ENCODE measurements at places on chromosomes 6 and 20.

DNA sequence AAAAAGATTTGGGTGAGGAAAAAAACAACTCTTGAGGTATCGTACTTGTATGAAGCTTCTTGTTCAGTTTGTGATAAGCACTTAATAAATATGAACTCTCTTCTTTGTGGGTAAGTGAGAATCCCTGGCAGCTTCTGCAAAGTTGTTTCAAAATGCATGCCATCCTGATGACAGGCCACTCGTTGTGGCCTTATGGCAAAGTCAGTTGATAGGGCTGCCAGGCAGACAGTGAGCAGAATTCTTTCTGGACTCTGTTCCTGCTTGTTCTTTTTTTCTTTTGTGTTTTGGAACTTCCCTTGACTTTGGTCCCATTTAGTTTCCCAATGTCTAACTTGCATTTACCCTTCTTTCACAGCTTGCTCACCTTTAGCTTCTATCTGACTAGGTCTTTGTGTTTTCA lies 983.5 kb upstream of the FLRT3 start:
- H3K27ac ChIP-seq, result no peak overlapping the region
- H3K4me1 ChIP-seq, result no peaks in the 10 kb centered on the region
- H3K4me3 ChIP-seq, result no peak overlapping the region

DNA sequence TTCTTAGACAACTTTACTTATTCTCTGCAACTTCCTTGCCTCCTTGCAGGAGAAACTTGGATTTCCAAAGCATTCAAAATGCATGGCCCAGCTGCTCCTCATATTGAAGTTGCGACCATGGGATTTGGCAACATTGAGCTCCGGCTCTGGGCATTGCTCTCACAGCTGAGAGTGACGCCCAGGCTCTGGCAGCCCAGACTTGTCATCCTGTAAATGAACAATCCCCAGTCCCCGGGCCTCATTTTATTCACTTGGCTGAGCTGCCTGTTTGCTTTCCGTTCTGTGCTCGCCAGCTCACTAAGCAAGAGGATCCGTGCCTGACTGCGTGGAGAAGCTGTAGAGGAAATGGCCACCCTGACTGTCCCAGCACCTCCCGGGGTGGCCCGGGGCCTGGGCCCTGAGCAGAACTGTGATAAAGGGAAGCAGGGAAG lies 119.5 kb upstream of the CD93 start:
- peak; percentile 27 for DNase-seq
- no peak overlapping the region for H3K4me3 ChIP-seq
- no peaks in the 10 kb centered on the region for H3K27me3 ChIP-seq
- H3K27ac ChIP-seq, result no peak overlapping the region
- peaks cover 11% of the 10 kb centered on the region for H3K4me1 ChIP-seq

DNA sequence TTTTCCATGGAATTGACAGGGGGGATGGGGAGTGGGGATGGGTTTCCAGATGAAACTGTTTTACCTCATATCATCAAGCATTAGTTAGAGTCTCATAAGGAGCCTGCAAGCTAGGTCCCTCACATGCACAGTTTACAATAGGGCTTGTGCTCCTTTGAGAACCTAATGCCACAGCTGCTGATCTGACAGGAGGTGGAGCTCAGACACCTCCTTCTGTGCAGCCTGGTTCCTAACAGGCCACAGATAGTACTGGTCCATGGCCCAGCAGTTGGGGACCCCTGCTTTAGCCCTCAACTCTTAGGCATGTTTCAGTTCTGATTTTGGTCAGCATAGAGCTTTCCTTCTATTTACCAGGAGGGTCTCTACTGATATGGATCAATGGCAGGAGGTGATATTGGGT lies 251.6 kb downstream of the LAMA2 start:
- H3K4me1 ChIP-seq, result peaks cover 21% of the 10 kb centered on the region
- H3K27ac ChIP-seq, result peak overlapping the region; percentile 62
- DNase-seq, result no peak
- no peak overlapping the region for H3K4me3 ChIP-seq
- H3K36me3 ChIP-seq, result no peaks in the 10 kb centered on the region
- no peaks in the 10 kb centered on the region for H3K27me3 ChIP-seq

- DNase-seq, result no peak
- peak within 1 kb of the TSS; percentile 30 for H3K27ac ChIP-seq
- no peaks in the 10 kb centered on the region for H3K36me3 ChIP-seq
- peak within 1 kb of the TSS; percentile 41 for H3K4me3 ChIP-seq
- H3K4me1 ChIP-seq, result no peaks in the 10 kb centered on the region
- no peaks in the 10 kb centered on the region for H3K27me3 ChIP-seq
Observed at GRCh38 chr6:41747256-41748101, at the start of gene PGC. Gene PGC, minus strand, starts transcription at chr6:41747397. Its CDS starts 63 bp downstream, at chr6:41747334.

DNA sequence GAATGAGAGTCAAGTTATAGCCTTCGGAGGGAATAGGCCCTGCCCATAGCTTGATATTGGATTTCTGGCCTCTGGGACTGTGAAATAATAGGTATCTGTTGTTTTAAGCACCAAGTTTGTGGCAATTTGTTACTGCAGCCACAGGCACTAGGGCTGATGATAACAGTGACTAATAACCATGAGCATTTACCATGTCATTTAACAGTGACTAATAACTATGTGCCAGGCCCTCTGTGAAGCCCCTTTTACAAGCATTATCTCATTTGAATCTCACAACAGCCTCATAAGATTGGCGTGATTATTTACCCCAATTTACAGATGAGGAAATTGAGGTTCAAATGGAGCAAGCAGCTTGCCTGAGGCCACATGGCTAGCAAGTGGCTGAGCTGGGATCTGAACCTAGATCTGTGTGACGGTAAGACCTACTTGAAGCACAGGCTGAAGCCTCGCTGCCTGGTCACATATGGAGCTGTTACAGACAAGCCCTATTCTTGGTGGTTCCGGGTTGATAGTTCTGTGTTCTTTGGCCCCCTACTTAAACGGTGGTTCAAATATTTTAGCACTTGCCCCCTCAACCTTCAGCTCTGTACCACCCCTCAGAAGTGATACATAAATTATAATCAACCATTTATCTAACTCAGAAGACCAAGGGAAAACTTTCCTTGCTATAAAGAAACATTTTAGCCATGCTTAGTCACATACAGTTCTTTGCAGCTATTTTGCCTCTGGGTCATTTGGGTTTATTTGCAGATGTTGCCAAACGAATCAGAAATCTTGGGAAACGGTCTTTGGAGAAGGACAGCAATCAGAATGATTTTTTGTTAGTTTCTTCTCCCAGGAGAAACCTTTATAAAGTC lies 98.3 kb downstream of the ELOVL5 start:
- H3K27ac ChIP-seq, result no peak overlapping the region
- no peak overlapping the region for H3K4me3 ChIP-seq
- H3K4me1 ChIP-seq, result peaks cover under 1% of the 10 kb centered on the region
- no peak for DNase-seq

DNA sequence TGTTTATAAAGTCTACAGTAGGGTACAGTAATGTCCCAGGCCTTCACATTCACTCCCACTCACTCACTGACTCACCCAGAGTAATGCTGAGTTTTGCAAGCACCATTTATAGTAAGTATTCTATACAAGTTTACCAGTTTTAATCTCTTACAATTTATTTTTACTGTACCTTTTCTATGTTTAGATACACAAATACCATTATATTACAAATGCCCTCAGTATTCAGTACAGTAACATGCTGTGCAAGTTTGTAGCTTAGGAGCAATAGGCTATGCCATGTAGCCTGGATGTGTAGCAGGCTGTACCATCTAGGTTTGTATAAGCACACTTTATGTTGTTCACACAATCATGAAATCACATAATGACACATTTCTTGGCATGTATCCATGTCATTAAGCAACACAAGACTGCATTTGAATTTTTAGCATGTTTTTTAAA lies 673.6 kb downstream of the CD109 start:
- no peaks in the 10 kb centered on the region for H3K4me1 ChIP-seq
- H3K36me3 ChIP-seq, result no peaks in the 10 kb centered on the region
- no peak for DNase-seq
- no peaks in the 10 kb centered on the region for H3K27me3 ChIP-seq

GRCh38 chr20:61953037-61954021 lies 112.4 kb downstream of the TAF4 start:
- no peaks in the 10 kb centered on the region for H3K27me3 ChIP-seq
- H3K36me3 ChIP-seq, result no peaks in the 10 kb centered on the region
- no peaks in the 10 kb centered on the region for H3K4me1 ChIP-seq
- H3K4me3 ChIP-seq, result no peak overlapping the region
- H3K27ac ChIP-seq, result no peak overlapping the region
- peak; percentile 16 for DNase-seq

DNA sequence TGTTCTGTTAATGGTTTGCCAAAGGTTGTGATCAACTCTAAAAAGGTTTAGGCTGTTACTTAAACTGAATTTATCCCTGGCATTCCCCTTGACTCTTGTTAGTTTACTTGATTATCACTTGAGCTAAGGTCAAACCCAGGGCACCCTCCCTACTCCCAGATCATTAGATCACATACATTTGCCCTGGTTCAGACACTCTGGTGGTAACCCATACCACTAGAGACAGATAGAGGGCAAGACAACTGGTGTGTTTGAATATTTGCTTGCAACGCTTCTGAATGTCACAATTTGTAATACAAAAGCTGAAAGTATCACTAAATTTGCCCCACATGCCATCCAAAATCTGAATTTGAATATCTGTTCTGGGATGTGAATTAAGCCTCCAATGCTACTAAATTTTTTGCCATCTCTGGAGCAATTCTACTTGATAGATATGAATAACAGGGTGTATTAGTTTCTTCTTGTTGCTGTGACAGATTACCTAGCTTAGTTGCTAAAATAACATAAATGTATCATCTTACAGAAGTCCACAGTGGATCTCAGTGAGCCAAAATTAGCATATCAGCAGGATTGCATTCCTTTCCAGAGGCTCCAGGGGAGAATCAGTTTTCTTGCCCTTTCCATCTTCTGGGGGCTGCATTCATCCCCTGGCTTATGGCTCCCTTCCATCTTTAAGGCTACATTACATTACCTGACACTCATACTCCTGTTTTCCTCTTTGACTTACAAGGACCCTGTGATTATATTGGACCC lies 45.4 kb downstream of the FIG4 start:
- H3K4me3 ChIP-seq, result no peak overlapping the region
- no peak overlapping the region for H3K27ac ChIP-seq
- no peaks in the 10 kb centered on the region for H3K27me3 ChIP-seq

- H3K27ac ChIP-seq, result no peak overlapping the region
- peaks cover 4% of the 10 kb centered on the region for H3K27me3 ChIP-seq
- DNase-seq, result peak; percentile 64
- H3K36me3 ChIP-seq, result no peaks in the 10 kb centered on the region
- H3K4me1 ChIP-seq, result peaks cover 9% of the 10 kb centered on the region
- H3K4me3 ChIP-seq, result peak overlapping the region; percentile 50
Observed at GRCh38 chr6:72182337-72183246, 296.2 kb downstream of the RIMS1 start.

GRCh38 chr20:50146732-50147662 lies 6.5 kb downstream of the PEDS1 start:
- H3K4me1 ChIP-seq, result peaks cover 93% of the 10 kb centered on the region
- DNase-seq, result peak; percentile 82
- no peak overlapping the region for H3K4me3 ChIP-seq
- peak overlapping the region; percentile 98 for H3K27ac ChIP-seq

DNA sequence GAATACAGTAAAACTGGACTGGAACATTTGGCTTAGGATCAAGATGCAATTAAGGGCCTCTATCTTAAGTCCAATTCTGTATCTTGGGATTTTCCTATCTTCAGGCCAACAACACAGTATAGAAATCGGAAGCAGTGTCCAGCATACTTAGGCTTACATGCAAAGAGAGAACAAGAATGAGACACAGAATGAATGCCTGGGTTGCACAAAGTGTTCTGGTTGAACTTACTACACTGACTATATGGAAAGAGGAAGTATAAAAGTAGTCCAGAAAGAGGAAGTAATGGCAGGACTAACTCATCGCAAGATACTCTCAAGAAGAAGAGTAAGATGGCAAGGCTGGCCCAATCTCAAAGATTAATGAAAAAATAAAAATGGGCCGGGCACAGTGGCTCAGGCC lies 87.6 kb downstream of the BTBD9 start:
- H3K4me3 ChIP-seq, result no peak overlapping the region
- DNase-seq, result no peak
- H3K27ac ChIP-seq, result no peak overlapping the region
- H3K27me3 ChIP-seq, result no peaks in the 10 kb centered on the region
- no peaks in the 10 kb centered on the region for H3K4me1 ChIP-seq

- H3K27me3 ChIP-seq, result no peaks in the 10 kb centered on the region
- no peaks in the 10 kb centered on the region for H3K36me3 ChIP-seq
- no peaks in the 10 kb centered on the region for H3K4me1 ChIP-seq
- no peak for DNase-seq
Observed at GRCh38 chr6:8383584-8383983, 51.8 kb downstream of the SLC35B3 start.

- no peaks in the 10 kb centered on the region for H3K27me3 ChIP-seq
- no peak for DNase-seq
- H3K4me1 ChIP-seq, result peaks cover 31% of the 10 kb centered on the region
Observed at GRCh38 chr6:8436966-8437365, 1.6 kb upstream of the SLC35B3 start.

GRCh38 chr6:36353411-36353915 lies 16.8 kb upstream of the BNIP5 start:
- H3K4me1 ChIP-seq, result peaks cover 11% of the 10 kb centered on the region
- DNase-seq, result no peak
- H3K27ac ChIP-seq, result no peak overlapping the region
- H3K27me3 ChIP-seq, result no peaks in the 10 kb centered on the region
- H3K36me3 ChIP-seq, result no peaks in the 10 kb centered on the region

- no peaks in the 10 kb centered on the region for H3K36me3 ChIP-seq
- no peak overlapping the region for H3K27ac ChIP-seq
- H3K4me3 ChIP-seq, result no peak overlapping the region
- no peaks in the 10 kb centered on the region for H3K4me1 ChIP-seq
Observed at GRCh38 chr6:87922196-87922946, 125.3 kb upstream of the SPACA1 start.

GRCh38 chr6:108877046-108877751 lies 29.0 kb downstream of the ARMC2 start:
- H3K4me1 ChIP-seq, result peaks cover 38% of the 10 kb centered on the region
- no peak for DNase-seq
- H3K36me3 ChIP-seq, result no peaks in the 10 kb centered on the region
- peak overlapping the region; percentile 70 for H3K27ac ChIP-seq
- no peaks in the 10 kb centered on the region for H3K27me3 ChIP-seq

- no peak for DNase-seq
- H3K4me3 ChIP-seq, result peak overlapping the region; percentile 73
- H3K36me3 ChIP-seq, result no peaks in the 10 kb centered on the region
- peaks cover 7% of the 10 kb centered on the region for H3K4me1 ChIP-seq
- no peaks in the 10 kb centered on the region for H3K27me3 ChIP-seq
Observed at GRCh38 chr6:131136021-131136786, 937 bp downstream of the AKAP7 start.

DNA sequence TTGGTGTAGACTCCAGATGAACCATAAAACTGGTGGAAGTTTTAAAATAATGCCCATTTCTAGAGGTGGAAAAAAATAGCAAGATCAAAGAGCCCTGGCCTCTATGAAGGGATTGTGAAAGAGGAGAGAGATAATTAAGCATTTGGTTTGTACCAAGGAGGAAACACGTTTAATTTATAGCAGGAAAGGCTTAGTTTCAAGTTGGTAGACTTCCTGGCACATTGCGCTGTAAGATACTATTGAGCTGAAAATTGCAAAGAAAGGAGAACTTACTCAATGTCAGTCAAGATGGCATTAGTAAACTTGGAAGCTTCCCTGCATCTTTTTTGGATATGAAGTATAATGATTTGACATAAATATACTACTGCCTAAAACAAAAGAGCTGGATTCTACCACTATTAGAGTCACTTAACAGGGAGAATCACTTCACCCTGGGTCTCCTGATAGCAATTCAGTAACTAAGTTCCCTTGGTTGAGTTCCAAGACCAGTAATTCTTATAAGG lies 24.4 kb downstream of the MARCKS start:
- H3K36me3 ChIP-seq, result no peaks in the 10 kb centered on the region
- no peak for DNase-seq
- no peaks in the 10 kb centered on the region for H3K4me1 ChIP-seq
- H3K27ac ChIP-seq, result peak overlapping the region; percentile 28
